ENCODE measurements at places on chromosomes 2 and 18.

- DNase-seq, result no peak
Measured at GRCh38 chr2:159010963-159011362, 42.5 kb downstream of the TANC1 start.

- DNase-seq, result peak; percentile 77
Measured at GRCh38 chr2:290090-290722, 2.3 kb upstream of the ALKAL2 start.

- DNase-seq, result no peak
Measured at GRCh38 chr18:78126106-78126505, 853.5 kb upstream of the SALL3 start.

DNA sequence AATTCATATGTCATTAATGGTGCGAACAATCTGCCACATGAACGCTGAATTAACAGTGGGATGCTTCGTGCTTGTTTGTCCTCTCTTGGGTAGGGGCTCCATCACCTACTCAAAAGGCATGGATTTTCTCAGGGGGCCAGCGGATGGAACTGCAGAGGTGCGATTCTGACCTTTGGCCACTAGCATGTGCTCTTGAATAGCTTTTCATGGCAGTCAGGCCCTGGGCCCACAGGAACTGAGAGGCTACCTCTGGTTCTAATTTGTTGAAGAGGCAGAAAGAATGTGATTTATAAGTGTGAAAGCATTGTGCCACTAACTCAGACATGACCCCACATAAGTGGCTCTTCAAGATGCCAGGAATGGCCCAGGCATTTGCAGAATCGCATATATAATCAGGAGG lies 283.2 kb downstream of the INSIG2 start:
- DNase-seq, result peak; percentile 57

GRCh38 chr18:36625386-36625785 lies 203.4 kb downstream of the TPGS2 start:
- DNase-seq, result no peak

GRCh38 chr2:29174937-29175336 lies 59.7 kb downstream of the CLIP4 start:
- no peak for DNase-seq

GRCh38 chr18:22847392-22847791 lies 85.7 kb upstream of the RBBP8 start:
- DNase-seq, result no peak

- DNase-seq, result no peak
Measured at GRCh38 chr2:98583276-98583675, 25.0 kb downstream of the COA5 start.

GRCh38 chr2:120991441-120991840 lies 255.8 kb downstream of the GLI2 start:
- DNase-seq, result no peak

- DNase-seq, result peak; percentile 54
Measured at GRCh38 chr2:219736209-219736608, 108.8 kb downstream of the SLC4A3 start.

- no peak for DNase-seq
Measured at GRCh38 chr2:29010946-29011345, 29.8 kb downstream of the TOGARAM2 start.

DNA sequence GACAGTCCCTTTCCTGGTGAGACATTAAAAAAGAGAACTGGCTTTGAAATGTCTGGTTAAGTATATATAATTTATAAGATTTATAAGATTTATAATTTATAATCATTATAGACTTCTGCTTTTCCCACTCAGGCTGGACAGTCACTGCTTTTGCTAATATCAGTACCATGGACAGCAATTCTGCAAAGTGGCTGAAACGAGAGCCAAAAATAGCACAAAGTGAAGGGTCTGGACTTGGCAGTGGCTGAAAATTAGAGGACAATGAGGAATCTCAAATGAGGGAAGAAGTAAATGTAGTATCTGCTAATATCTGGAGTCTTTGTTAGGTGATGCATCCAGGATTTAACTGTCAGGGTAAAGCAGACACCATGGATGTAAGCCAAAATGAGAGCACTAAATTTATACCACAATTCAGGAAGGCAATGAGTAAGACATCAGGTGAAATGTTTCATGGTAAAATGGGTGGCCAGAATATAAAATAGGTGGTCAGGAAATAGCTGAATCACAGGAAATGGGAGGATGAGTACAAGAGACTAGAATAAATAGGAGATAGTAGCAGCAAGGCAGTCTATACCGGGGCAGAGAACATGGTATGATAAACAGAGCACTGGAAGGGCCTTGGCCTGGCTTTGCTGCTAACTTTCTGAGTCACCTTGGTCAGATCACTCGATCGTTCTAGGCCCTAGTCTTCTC lies 39.6 kb upstream of the BOD1L2 start:
- peak; percentile 20 for DNase-seq

DNA sequence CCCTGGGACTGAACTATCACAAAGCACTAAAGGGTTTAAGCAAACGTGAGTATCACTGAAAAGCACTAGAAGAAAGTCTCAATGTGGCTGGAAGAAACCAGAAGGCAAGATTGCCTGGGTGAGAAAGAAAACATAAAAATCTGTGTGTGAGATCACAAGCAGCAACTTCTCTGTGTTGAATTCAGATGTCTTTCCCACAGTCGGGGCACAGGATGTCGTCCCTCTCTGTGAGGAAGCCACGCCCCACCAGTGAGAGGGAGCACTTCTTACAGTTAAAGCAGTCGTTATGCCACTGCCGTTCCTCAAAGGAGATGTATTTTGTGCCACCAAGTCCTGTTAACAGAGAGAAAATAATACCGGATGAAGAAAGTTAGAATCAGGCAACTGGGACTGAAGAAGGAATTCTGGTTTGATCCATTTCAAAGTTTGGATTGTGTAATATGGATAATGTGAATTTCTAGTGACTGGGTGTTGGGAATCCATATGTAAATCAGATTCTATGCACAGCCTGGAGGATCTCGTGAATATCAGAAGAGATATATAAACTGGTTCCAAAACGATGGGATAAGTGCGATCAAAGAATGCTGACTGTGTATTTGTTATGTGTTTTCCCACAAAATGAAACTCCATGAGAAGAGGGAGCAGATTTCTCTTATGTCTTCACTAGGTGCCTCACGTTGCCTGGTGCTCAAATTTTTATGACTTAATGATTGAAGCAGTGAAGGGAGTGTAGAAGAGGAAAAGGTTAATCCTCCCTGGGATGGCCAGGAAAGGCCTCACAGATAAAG lies 24.0 kb downstream of the C2orf49 start:
- no peak for DNase-seq

GRCh38 chr18:71505526-71505925 lies 1038.6 kb downstream of the CBLN2 start:
- DNase-seq, result no peak

DNA sequence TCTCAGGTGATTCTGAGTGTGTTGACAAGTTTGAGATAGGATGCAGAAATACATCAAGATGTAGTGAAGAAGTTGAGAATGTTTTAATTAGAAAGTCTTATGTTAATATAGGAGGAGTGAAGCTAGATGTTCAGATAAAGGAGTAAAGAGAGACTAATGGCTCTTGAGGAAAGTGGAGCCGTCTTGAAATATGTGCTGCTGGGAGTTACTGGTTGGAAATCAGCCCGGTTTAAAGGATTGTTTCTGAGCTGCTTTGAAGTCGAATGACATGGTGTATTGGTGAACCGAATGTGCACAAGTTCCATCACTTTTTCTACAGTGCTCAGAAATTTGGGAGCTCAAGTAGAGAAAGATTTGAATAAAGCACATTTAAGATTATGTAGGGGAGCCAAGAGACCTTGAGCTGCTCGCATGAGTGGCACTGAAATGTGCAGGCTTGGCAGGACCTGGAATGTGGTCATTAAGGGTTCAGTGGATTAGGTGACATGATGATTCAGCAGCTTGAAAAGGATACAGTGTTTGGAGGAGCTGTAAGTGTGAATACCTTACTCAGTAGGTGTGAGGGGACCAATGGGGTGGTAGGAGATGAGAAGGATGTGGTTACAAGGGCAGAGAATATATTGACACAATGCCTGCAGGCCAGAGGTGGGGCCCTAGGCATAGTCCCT lies 68.6 kb downstream of the CAB39 start:
- peak; percentile 72 for DNase-seq
